ENCODE measurements at places on chromosomes 7 and 10.

- DNase-seq, result peak; percentile 41
Measured at GRCh38 chr7:108568801-108569380, 615 bp downstream of the THAP5 start.

GRCh38 chr10:34864149-34865067, 49.3 kb upstream of the PARD3 start:
- DNase-seq, result peak; percentile 74

DNA sequence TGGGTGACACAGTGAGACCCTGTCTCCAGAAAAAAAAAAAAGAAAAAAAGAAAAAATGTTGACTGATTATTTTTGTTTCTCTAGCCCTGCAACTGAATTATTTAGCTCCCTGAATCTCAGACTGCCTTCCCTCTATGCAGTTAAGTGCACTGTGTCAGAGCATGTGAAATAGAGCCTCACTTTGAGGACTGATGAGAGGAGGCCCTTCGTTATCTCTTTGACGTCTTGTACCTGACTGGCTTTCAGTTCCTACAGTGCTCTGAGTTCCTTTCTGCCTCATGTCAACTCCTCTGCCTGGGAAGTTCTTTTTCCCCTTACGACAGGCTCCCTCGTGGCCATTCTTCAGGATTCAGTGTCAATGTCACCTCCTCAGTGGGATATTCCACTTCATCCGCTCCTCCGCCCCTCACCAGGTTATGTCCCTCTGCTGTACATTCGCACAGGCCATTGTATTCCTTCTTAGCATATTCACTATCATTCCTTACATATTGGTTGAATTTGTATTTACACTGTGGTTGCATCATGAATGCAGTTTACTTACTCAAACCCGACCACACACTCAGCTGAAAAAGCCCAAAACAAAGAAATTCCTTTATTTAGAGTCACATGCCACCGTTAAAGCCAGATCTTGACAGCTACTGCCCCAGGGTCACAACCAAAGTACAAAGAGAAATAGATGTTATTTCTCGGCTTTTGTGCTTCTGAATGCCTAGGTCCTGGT, 18.1 kb upstream of the CAMK2G start:
- no peak for DNase-seq

- no peak for DNase-seq
Measured at GRCh38 chr7:69751026-69751425, 152.8 kb downstream of the AUTS2 start.

GRCh38 chr7:103521937-103522336, 75.9 kb upstream of the SLC26A5 start:
- no peak for DNase-seq

DNA sequence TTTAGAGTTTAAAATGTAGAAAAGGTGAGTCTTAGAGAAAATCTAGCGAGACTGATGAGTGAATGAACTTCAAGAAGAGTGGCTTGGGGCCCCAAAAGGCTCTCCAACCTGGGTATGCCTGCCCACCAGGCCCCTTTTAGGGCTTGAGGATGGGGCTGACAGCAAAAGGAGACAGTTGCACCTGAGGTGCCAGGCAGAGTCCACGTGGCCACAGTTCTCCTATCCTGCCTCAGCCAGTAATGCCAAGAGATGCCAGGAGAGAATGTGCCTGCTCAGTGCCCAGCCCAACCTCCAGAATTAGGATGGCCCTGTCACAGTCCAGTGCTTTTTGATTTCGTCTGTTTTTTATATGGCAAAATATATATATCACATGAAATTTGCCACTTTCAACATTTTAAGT, 156.5 kb downstream of the SLIT1 start:
- no peak for DNase-seq

DNA sequence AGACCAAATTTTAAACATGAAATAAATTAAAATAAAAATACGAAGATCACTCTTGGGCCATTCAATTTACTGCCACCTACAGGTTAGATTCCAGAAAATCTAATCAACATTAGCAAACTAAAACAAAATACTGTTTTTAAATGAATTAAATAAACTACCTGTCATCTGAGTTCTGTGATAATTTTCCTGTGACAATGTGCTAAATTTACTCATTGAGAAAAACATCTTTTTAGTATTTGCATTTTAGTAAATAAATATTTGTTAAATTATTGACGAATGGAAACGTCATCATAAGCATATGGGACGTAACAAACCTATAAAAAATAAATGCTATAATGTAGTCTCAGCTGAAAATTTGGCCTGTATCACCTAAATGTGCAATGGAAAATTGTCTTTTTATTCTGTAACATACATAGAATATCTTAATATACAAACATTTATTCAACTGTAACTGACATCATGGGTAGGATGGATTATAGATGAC, 72.1 kb downstream of the ITGB8 start:
- DNase-seq, result no peak

DNA sequence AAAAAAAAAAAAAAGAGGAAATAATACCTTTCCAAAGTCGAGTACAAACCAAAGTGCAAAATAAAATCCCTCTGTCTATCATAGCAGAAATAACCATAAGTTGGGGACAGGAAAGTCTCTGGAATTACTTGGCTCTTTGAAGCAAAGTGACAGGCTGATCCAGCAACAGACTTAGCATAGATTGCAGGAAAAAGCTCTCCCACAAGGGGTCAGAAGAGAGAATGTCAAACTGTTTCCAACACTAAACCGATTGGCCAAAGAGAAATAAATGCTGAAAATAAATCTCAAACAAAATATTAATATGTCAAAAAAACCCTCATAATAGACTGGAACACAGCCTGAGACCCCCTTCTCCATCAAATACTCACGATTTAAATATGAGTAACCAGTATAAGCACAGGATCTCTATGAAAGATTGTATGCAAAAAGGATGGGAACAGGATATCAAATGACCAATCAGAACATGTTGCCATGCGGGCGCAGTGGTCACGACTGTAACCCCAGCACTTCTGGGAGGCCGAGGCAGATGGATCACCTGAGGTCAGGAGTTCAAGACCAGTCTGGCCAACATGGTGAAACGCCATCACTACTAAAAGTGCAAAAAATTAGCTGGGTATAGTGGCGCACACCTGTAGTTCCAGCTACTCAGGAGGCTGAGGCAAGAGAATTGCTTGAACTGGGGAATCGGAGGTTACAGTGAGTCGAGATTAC, 1000.7 kb upstream of the LRRN3 start:
- no peak for DNase-seq

DNA sequence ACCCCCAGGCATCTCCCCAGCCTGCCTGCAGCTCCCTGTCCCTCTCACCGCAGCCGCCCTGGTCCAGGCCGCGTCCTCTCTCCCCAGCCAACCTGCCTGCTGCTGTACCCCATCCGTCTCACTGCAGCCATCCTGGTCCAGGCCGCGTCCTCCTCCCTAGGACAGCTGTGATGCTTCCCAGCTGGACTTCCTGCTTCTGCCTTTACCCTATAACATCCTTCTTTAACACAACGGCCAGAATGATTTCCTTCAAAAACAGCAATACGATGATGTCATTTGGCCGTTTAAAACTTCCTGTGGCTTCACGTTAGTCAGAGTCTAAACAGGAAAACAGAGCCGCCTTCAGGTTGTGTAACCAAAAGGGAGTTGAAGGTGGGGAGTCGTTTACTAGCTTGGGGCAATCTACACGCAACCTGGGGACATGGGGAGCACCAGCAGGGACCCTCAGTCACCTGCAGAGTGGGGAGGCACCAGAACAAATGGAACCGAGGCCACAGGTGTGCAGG, 32.2 kb upstream of the ZFAND2A start:
- no peak for DNase-seq

GRCh38 chr7:17274551-17275245, 23.8 kb upstream of the AHR start:
- no peak for DNase-seq

- no peak for DNase-seq
Measured at GRCh38 chr7:108189733-108190388, 59.7 kb upstream of the LAMB4 start.

GRCh38 chr10:51073453-51074237, 642 bp upstream of the PRKG1 start:
- no peak for DNase-seq

DNA sequence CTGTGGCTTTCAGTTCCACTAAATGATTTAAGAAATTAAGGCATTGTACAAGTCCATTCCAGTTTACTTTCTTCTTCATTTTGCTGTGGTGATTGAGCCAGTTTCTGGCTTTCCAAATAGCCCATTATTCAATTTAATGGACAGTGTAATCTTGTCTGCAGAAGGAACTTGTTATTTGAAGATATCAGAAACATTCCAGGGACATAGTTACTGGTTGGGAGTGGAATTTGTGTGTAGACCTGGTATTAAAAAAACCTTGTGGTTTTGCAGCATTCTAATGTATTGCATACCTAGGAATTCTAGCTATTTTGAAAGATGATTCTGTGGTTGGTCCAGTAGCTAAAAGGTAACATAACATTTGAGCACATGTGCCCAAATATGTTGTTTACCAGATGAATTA, 72.2 kb downstream of the MCU start:
- no peak for DNase-seq

DNA sequence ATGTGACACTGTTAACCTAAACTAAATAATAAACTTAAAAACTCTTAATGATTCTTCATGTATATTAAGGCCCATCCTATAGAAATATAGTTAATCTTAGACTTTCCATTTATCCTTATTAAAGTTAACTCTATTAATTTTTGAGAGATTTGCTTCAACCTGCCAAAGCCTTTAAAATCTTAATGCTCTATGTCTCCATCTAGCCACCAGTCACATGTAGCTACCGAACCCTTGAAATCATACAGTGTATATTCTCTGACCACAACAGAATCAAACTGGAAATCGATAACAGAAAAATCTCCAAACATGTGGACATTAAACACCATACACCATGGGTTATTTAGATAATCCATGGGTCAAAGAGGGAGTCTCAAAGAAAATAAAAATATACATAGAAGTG, 51.9 kb downstream of the ASZ1 start:
- DNase-seq, result no peak

GRCh38 chr10:60320666-60321065, 69.0 kb downstream of the ANK3 start:
- no peak for DNase-seq

GRCh38 chr10:14171336-14171735, 159.4 kb downstream of the FRMD4A start:
- DNase-seq, result peak; percentile 10

GRCh38 chr7:3559278-3559677, 258.2 kb downstream of the SDK1 start:
- no peak for DNase-seq

- no peak for DNase-seq
Measured at GRCh38 chr7:636396-636795, 90.1 kb upstream of the DNAAF5 start.

GRCh38 chr7:156969972-156970420, 20.5 kb downstream of the NOM1 start:
- peak; percentile 16 for DNase-seq

- DNase-seq, result no peak
Measured at GRCh38 chr10:86149257-86149656, 217.3 kb downstream of the GRID1 start.

DNA sequence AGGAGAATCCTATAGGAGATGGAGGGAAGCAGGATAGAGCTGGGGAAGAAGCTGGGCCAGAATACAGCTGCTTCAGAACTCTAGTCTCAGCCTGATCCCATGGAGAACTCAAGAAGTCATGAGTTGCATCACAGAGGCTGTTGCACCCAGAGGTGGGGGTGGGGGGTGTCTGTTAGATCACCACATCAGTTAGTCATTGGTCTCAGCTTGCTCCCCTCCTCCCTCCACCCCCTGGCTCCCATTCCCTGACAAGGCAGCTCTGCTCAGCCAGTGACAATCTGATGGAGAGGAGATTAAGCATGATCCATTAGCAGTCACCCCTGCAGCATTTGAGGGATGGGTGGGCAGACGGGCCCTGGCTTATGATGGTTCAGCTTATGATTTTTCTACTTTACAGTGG, 58.4 kb upstream of the FGL2 start:
- peak; percentile 6 for DNase-seq
